ENCODE measurements at places on chromosomes 7 and 10.

GRCh38 chr7:128137181-128137580, 103.9 kb upstream of the LEP start:
- no peak for DNase-seq

- no peak for DNase-seq
Observed at GRCh38 chr7:108063520-108063933, 60.6 kb upstream of the LAMB1 start.

GRCh38 chr10:90288391-90288933, 569.4 kb downstream of the HTR7 start:
- DNase-seq = peak; percentile 25

- no peak for DNase-seq
Observed at GRCh38 chr7:5217396-5217795, 27.4 kb downstream of the WIPI2 start.

- no peak for DNase-seq
Observed at GRCh38 chr10:65394502-65395297, 1531.1 kb upstream of the LRRTM3 start.

GRCh38 chr7:158804335-158804734, 25.0 kb downstream of the ESYT2 start:
- DNase-seq = no peak

DNA sequence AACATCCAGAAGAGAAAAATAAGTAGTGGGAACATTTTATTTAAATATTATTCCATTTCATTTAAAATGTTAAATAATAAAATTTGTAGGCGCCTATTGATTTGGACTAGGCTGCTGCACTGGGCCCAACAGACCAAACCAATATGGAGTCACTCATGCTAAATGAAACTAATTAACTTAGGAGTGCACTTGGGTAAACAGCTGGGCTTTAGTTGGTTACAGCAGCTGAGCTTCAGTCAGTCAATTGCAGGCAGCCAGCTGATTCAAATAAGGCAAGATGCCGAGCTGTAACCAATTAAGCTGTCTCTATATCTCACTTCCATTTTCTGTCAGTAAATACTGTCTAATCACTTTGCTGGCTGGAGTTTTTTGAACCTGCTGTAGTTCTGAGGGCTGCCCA, 102.1 kb upstream of the WDR11 start:
- DNase-seq = no peak

GRCh38 chr10:47010036-47010435, 98.8 kb downstream of the PTPN20 start:
- no peak for DNase-seq

- DNase-seq = peak; percentile 3
Observed at GRCh38 chr7:123916240-123916724, 8.8 kb upstream of the SPAM1 start.

GRCh38 chr10:62010366-62010765, 108.9 kb downstream of the ARID5B start:
- no peak for DNase-seq

DNA sequence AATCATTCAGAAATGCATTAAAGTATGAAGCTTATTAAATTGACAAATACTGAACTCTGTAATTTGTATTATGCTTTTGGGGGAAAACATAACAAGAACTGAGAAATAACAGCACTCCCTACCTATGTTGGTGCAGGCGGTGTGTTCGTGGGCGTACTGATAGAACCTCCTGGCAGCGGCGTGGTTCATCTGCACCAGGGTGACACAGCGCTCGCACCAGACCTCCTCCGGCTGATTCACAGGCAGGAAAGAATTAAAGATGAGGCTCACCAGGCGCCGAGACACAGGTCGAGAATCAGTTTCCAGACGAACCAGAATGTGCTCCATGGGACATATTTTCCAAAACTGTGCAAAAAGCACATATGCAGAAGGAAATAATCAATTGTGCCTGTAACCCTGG, 40.2 kb downstream of the NCAPG2 start:
- no peak for DNase-seq

GRCh38 chr10:112649006-112649821, 202.2 kb downstream of the VTI1A start:
- no peak for DNase-seq

- DNase-seq = peak; percentile 66
Observed at GRCh38 chr10:80444646-80445319, 9.3 kb upstream of the TSPAN14 start.

DNA sequence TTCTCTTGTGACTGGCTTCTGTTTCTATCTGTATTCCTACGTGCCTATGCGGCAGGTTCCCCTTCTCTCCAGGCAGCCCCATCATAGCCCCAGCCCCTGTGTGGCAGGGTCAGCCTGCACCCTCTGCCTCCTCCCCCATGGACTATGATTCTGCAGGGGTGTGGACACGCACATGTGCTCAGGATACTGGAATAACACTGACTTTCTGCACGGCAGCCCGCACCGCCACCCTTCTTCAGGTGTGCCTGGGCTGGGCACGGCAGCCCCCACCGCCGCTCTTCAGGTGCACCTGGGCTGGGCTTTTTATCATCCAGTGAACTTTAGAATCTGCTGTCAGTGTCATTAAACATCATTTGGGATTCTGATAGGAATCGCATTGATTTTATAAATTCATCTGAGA, 202.6 kb upstream of the PPP2R2D start:
- DNase-seq = no peak

- no peak for DNase-seq
Observed at GRCh38 chr7:49773218-49773935, at the start of gene VWC2. VWC2 (plus strand) TSS chr7:49773638; CDS start chr7:49775436, 1,798 bp downstream.

DNA sequence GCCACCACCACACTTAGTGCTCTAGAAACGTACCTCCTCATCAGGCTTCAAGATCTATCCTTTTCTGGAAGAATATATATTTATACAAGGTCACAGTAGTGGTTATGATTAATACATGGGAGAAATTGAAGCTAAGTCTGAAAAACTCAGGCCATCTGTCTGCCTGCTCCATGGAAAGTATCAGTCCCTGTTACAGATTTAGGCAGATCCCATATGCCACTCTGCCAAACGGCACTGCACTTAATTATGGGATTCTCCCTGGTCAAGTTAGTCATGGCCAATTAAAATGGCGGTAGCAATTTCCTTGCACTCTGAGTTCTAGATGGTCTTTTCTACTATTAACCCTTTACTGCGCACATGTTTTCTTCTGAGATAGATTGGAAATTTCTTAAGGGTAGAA, 740.0 kb downstream of the SUGCT start:
- no peak for DNase-seq

DNA sequence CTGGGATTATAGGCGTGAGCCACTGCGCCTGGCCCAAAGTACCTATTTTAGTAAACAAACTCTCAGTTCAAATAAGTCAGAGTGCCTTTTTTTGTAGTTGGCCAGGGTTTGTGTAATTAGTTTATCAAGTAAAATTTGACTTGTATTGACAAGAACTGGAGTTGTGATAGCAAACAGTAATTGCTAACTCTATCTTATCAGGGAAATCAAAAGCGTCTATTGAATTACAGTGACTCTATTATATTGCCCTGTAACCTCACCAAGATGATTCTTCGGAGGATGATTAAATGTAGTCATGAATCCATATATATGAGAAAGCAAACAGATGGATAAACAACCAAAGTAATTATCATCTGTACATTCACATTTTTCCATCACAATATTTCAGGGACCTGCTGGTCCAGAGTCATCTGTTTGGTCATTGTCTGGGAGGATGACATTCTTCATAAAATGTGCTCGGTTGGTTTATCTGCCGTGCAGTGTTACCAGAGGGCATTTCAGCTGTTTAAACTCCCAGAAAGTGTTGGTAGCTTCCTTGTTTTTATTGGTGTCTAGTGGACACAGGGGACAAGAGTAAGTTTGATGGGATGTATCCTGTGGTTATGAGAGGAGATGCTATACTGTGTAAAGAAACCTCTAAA, 35.6 kb downstream of the DOCK1 start:
- no peak for DNase-seq

GRCh38 chr7:98323597-98324322, 42.3 kb downstream of the BRI3 start:
- no peak for DNase-seq

GRCh38 chr7:151007469-151007898, 16.7 kb downstream of the NOS3 start:
- no peak for DNase-seq

DNA sequence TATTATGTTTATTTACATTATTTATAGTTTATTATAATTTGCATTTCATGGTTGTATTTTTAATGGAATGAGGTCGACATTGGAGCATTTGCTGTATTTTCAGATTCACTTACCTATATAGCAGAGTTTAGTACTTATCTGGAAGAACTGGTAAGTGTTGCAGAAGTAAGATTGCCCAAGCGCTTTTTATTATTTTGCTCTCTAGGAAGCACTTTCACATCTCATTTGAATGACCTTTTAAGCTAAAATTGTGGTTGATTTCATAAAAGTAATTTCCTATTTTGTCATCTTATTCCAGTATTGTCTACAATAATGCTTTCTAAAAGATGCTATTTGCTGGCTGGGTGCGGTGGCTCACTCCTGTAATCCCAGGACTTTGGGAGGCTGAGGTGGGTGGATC, 28.6 kb downstream of the SEC61A2 start:
- no peak for DNase-seq

DNA sequence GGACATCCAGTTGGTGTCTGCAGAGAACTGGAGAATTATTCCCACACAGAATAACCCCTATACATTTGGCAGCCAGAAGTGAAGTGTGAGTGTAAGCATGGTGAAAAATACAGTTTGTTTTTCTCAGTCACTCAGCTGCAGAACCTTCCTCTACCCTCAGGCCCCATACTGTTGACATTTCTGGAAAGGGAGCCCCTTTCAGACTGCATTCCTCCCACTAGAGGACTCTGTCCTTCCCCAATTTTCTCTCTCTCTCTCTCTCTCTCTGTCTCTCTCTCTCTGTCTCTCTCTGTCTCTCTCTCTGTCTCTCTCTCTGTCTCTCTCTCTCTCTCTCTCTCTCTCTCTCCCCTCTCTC, 86.8 kb upstream of the STEAP1B start:
- no peak for DNase-seq

DNA sequence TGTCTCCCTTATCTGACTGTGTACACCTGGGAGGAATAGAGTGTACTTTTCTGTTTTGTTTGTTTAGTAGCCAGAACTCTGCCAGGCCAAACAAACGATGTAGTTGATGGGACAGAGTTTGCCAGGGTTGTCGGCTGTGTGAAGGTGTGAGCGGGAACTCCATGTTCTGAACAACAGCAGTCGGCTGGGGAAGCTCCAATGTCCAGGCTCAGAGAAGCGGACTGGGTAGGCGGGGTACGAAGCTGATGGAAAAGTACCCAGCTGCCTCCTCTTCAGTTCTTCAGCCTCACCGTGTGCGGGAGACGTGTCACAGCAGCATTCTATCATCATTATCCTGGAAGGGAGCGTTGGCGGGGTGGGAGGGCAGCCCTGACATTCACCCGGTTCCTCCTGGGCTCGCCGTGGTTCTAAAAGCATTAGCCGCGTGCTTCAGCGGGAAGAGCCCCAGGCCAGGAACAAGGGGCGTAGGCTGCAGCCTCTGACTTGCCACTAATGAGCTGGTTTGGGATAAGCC, 52.9 kb downstream of the PFKFB3 start:
- DNase-seq = no peak

- no peak for DNase-seq
Observed at GRCh38 chr7:50474382-50475160, 24.4 kb upstream of the FIGNL1 start.

DNA sequence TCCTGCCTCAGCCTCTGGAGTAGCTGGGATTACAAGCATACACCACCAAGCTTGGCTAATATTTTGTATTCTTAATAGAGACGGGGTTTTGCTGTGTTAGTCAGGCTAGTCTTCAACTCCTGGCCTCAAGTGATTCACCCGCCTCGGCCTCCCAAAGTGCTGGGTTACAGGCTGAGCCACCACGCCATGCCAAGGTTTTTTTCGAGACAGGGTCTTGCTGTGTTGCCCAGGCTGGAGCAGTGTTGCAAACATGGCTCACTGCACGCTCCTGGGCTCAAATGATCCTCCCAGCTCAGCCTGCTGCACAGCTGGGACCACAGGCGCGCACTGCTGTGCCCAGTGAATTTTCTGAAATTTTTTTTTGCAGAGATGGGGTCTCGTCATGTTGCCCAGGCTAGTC, 3.3 kb upstream of the SEC31B start:
- no peak for DNase-seq

DNA sequence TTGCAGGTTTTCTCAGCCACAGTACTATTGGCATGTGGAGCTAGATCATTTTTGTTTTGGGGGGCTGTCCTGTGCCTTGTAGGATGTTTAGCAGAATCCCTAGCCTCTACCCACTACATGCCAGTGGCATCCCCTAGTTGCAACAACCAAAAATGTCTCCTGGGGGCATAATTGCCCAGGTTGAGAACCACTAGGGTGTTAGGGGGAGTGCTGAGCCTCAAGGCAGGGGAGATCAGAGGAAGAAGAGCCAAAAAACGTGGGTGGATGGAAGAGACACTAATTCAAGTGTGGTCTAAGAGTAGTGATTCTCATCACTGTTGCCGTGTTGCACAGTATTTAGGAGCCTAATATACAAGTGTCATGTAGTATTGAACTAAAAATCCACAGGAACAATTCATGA, 31.7 kb upstream of the CCNY start:
- no peak for DNase-seq

GRCh38 chr10:59517996-59518395, 155.6 kb upstream of the FAM13C start:
- no peak for DNase-seq

GRCh38 chr7:17620566-17620965, 319.7 kb downstream of the SNX13 start:
- no peak for DNase-seq

DNA sequence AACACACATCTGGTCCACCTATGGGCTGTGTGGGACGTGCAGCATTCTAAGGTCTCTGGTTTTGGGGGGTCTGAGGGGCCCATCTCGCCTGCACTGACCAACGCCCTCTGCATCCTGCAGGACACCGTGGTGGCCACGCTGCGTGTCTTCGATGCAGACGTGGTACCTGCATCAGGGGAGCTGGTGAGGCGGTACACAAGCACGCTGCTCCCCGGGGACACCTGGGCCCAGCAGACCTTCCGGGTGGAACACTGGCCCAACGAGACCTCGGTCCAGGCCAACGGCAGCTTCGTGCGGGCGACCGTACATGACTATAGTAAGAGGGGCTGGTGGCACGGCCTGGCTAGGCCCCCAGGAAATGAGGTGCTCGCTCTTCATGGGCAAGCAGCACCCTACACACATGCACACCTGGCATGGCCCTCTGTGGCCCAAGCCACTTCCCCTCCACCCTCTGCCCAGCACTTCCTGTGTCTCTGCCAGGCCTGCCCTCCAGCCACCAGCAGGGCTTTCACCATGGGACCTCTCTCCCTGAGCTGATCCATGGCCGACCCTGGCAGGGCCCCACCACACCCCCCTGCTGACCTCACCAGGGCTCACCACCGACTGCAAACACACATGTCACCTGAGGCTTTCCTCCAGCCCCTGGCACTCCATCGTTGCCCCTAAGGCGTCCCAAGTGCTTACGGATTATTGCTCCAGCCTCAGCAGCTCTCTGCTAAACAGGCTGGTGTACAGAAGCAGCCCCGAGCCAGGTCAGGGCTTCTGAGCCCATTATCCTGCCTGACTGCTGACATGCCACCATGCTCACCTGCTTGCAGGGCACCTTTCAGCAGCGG, 29.6 kb downstream of the RET start:
- DNase-seq = no peak

- no peak for DNase-seq
Observed at GRCh38 chr7:80885757-80886156, 33.1 kb downstream of the SEMA3C start.
